ENCODE measurements at places on chromosomes 16 and 17. TPM values are rescaled to one million over a fixed set of nuclear protein-coding genes. Genes with fewer than 3 reads are reported as not detected.

SULT1A3 gene
- total RNA-seq = 7.1 TPM

CETP gene
- 10.9 TPM for total RNA-seq

SEC14L1 gene
- total RNA-seq = 488 TPM

- DNase-seq = no peak
These were observed 1.4 kb downstream of the RHBDL1 start for GRCh38 chr16:676913-677312.

DNA sequence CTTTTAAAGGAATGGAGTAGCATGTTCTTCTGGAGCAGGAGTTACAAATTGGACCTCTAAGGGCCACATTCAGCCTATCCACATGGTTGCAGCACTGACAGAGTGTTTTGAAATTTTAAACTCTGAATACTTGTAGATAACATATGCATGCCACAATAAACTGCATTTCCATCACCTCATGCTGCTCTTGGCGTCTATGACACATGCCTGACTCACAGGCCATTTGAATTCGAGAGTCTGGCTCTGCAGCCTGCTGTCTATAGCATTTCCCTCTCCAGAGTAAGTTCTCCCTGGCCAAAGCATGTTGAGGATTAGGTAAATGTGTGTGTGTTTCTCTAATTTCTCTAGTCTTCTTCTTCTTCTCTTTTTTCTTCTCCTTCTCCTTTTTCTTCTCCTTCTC, 28.7 kb upstream of the MYOCD start:
- no peak for DNase-seq

All from dermis blood vessel endothelial cell (primary cell).